OCI-LY7 (cell line): ENCODE measurements at places on chromosomes 6 and 20. TPM values are rescaled to one million over a fixed set of nuclear protein-coding genes. Genes with fewer than 3 reads are reported as not detected.

DNA sequence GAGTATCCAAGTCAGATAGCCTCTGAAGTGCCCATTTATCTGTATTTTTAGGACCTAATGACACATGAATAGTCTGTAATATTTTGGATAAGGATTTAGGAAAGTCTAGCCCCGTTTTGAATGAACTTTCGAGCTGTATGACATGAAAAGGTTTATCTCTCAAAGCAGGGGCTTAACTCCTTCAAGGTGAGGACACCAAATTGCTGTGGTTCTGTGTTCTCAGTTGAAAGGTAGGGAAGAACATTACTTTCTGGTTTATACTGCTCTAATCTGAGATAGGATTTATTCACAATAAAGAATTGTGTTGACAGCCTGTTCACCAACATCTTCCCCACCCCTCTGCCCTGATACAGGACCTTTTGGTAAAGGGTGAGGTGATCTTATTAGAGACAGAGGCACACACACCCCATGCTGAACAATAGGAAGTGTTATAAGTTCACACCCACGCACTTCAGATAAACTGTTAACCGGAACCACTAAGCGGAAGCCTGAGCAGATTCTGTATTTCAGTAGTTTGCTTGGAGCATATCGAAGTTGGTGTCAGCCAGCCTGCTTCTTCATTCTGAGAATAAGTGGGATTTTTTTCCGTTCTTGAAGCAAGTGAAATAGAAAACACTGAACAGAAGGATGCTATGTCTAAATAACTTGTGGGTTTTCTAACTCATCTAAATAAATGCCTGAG is 223.3 kb downstream of the TMEM242 start:
- no peak for DNase-seq

Gene SIM1
- not detected in 2 replicates for total RNA-seq

GRCh38 chr6:7222197-7222596 is 90.8 kb downstream of the SSR1 start:
- DNase-seq: no peak

- DNase-seq: no peak
These were observed 16.6 kb upstream of the GSTA1 start for GRCh38 chr6:52820198-52820597.

Gene EPPIN
- total RNA-seq: not detected in 2 replicates

- no peak for DNase-seq
These were observed 98.4 kb downstream of the CDKAL1 start for GRCh38 chr6:20632696-20633095.

Gene OOEP
- total RNA-seq: not detected in 2 replicates

GRCh38 chr6:137002505-137002904 is 42.3 kb downstream of the IL20RA start:
- no peak for DNase-seq

GRCh38 chr6:150683320-150683719 is 83.6 kb downstream of the PLEKHG1 start:
- DNase-seq: no peak

Gene C20orf144
- total RNA-seq: 0.31 and 0.42 TPM in 2 replicates

Gene C6orf132
- total RNA-seq: not detected in 2 replicates

- DNase-seq: no peak
These were observed 3.9 kb upstream of the ARHGAP18 start for GRCh38 chr6:129713806-129714333.

- DNase-seq: no peak
These were observed 562 bp downstream of the GGT7 start for GRCh38 chr20:34871966-34872621.

- no peak for DNase-seq
These were observed 53.1 kb upstream of the VSX1 start for GRCh38 chr20:25135031-25135430.

Gene KIF25
- not detected in 2 replicates for total RNA-seq

- peak; percentile 69 for DNase-seq
These were observed 38.5 kb downstream of the TPD52L1 start for GRCh38 chr6:125191916-125192609.

DNA sequence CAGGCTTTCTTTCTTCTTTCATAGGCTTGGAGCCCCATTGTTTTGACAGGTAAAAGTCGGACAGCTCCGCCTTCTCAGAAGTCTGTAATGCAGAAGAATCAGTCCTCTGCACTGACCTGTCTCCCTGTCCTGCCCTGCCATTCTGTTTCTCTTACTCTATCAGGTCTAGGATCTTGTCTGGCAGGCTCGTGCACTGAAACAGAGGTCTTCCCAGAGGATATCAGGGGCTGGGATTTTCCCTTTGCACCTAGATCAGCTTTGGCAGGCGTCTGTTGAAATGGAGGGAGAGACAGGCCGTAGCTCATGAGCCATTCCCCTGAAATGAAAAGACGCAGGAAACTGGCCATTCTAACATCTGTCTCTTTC is 25.0 kb downstream of the KIF3B start:
- DNase-seq: no peak

GRCh38 chr20:33770005-33770404 is 38.2 kb downstream of the ZNF341 start:
- DNase-seq: no peak

DNA sequence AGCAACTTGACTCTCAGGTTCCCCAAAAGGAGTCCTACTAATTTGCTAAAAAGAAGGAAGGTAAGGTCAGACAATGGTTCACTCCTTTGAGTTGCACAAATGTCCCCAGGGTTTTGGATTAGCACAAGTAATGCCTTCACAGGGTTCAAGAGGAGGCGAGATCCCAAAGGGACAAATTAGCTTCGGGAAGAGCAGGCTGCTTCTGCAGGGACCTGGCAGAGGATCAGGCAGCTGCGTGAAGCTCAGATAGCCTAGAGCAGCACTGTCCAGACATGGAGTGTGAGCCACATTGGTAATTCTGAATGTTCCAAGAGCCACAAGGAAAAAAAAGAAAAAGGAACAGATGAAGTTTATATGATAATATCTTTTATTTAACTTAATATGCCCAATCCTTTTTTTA is 115.4 kb downstream of the CFAP61 start:
- DNase-seq: no peak

Gene TSHZ2
- not detected in 2 replicates for total RNA-seq

Gene FAM162B
- total RNA-seq: not detected in 2 replicates

Gene PXDC1
- not detected in 2 replicates for total RNA-seq

- DNase-seq: no peak
These were observed 165.2 kb upstream of the AGPAT4 start for GRCh38 chr6:161439093-161439492.

GRCh38 chr6:64062960-64063683 is 427.5 kb downstream of the PHF3 start:
- DNase-seq: no peak

DNA sequence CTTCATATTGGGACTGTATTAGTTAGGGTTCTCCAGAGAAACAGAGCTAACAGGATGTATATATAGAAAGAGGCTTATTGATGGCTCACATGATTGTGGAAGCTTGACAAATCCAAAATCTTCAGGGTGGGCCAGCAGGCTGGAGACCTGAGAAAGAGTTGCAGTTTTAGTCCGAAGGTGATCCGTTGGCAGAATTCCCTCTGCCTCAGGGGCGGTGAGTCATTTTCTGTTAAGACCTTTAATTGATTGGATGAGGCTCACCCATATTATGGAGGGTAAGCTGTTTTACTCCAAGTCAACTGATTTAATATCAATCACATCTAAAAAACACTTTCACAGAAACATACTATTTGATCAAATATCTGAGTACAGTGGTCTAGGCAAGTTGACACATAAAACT is 113.6 kb downstream of the FLRT3 start:
- DNase-seq: no peak

Gene SCUBE3
- total RNA-seq: not detected in 2 replicates

- DNase-seq: no peak
These were observed 154.4 kb downstream of the TMEM200A start for GRCh38 chr6:130520221-130520620.

Gene FRK
- total RNA-seq: 0.46 TPM in 2 replicates

Gene CD24
- total RNA-seq: 198 and 224 TPM in 2 replicates

DNA sequence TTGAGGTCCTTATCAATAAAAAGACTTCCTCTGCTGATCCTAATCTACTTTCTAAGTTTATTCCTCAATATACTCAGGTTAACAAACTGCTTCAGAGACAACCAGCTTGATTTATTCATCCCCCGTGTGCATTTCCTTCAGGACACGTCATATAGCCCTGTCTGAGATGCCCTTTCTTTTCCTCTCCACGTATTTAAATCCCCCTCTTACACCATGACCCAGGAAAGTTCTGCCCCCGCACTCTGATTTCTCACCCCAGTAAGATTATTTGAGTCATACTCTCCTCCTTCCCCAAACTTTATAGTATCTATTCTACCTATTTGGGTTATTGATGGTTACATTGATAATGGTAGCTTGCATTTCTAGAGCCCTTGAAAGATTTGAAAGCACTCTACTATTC is 9.8 kb upstream of the CGA start:
- DNase-seq: no peak

GRCh38 chr6:118886641-118887040 is 7.3 kb upstream of the ASF1A start:
- DNase-seq: no peak

GRCh38 chr6:7777074-7777473 is 51.2 kb downstream of the BMP6 start:
- no peak for DNase-seq

Gene SAPCD1
- 53.5 and 66.8 TPM in 2 replicates for total RNA-seq

Gene COL21A1
- total RNA-seq: not detected in 2 replicates
